ENCODE measurements at places on chromosomes 5 and 9.

- no peak for DNase-seq
Observed at GRCh38 chr9:134909511-134910481, 7.9 kb downstream of the FCN1 start.

- DNase-seq, result no peak
Observed at GRCh38 chr5:143217065-143217803, 186.3 kb downstream of the NR3C1 start.

- no peak for DNase-seq
Observed at GRCh38 chr9:5113994-5114748, 71.3 kb downstream of the INSL6 start.

DNA sequence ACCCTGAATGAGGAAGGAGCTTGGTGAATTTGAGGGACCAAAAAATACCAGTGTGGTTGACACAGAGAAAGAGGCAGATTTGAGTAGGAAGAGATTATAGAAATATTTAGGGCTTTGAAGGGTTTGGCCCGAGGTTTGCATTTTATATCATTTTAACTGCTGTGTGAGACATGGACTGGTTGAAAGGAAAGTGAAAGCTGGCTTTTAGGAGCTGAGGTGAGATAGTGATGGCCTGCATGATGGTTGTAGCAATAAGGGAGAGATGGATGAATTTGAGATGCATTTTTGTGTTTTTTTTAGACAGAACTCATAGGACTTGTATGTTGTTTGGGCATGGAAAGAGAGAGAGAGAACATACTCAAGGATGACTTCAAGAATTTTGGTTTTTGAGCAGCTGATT is 21.7 kb downstream of the FER start:
- no peak for DNase-seq

DNA sequence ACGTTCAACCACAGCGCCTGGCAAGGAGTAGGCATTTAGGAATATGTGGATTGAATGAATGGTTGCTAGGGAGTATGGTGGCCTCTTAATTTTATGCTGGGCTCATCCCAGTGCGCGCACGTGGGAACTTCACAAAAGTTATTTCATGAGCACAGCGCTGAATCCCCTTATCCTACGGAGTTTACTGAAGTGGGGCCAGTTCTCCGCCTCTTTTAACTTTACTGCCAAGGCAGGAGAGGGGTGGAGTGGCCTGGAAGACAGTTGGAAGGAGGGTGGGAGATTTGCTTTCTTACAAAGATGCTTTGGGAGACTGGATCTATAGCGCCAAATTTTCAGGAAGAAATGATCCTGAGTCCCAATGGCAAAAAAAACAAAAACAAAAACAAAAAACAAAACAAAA is 326.5 kb downstream of the SH3GL2 start:
- DNase-seq, result no peak

GRCh38 chr5:5182508-5183188 is 42.5 kb downstream of the ADAMTS16 start:
- DNase-seq, result no peak

DNA sequence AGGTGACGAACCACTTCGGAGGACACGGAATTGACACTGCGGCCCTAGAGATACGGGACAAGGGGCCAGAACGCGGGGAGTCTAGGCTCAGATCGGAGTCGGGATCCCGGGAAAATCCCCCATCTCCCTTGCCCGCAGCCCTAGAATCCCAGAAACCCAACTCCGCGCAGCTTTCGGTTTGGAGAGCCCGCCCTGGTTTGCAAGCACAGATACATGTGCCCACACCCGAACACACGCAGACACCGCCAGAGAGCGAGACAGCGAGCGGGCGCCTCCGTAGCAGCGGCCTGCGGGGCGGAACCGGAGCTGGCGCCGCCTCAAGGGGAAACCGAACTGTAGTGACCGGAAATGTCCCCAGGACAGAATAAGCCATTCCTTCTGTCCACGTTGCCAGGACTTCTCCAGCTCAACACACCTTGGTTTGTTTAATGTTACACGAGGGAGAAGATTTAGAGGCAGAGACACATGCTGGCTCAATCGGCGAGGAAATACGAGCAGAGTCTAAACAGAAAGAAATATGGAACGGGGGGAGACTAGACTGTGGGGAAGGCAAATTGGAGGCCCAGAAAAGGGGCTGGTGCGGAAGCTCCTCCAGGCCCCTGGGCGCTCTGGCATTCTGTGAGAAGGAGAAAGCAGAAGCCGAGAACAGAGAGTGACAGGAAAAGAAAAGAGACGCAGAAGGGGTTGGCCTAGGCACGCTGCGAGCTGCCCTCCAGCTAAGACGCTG is 2.9 kb upstream of the PAX5 start:
- no peak for DNase-seq

DNA sequence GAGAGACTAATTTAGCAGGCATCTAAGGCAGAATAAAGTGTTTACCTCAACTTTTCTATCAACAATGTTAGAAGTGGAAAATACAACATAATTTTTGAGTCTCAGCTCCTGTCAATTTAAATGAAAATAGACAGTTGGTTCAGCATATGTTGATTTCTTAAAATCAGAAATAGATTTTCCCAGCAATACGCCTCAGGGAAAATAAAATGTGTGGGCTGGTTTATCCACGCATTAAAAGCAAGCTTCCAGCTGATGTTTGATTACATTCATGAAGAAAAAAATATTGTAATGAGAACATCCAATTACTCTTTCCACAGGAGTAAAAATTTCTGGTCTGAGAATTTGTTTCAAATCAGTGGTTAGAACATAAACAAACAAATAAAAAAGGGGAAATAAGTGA is 166.3 kb downstream of the PDE4D start:
- DNase-seq, result no peak

DNA sequence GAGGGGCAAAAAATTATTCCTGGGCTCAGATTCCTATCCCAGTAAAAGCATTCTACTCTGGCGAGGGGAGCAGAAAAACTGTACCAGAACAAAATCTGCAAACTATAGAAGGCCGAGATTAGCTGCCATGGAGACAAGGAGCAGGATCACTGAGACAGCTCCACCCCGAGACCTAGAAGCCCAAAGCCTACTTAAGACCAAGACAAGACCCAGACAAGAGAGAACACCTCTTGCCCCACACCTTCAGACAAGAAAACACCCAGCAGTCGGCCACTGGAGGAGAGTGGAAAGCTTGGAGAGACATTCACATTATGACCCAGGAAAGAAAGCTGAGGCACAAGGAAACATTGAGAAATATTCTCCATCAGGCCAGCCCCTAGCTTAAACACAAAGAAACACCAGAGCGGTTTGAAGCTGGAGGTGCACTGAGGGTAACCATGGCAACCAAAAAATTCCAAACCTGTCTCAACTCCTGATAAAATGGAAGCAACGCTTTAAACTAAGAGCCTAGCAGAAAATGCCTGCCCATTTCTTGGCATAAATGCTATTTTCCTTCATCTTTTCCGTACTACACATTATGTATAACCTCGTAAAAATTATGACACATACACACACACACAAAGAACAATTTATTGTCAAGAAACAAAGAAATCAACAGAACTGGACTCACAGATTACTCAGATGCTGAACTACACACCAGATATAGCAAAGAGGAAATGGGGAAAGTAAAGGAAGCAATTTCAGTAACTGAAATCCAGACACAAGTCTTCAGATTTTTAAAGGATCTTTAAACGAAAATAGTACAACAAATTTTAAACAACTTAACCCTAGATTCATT is 53.8 kb upstream of the FTMT start:
- no peak for DNase-seq

GRCh38 chr5:142767911-142768310 is 2.3 kb upstream of the ARHGAP26 start:
- DNase-seq, result no peak

DNA sequence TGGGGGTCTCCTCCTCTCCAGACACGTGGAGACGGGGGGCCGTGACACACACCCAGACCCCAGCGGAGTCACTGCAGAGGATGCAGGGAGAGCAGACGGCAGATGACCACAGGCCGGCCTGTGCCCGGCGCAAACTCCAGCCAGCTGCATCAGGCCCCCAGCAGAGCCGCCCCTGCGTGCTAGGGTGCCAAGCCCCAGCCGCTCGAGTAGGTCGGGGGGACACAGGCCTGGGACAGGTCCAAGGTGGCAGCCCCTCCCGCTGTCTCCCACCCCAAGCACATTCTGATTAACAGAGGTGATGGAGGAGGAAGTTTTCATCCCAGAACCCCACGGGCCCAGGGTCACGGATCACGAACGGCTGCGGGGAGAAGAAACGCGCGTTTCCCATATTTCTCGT is 14.4 kb downstream of the NACC2 start:
- no peak for DNase-seq

DNA sequence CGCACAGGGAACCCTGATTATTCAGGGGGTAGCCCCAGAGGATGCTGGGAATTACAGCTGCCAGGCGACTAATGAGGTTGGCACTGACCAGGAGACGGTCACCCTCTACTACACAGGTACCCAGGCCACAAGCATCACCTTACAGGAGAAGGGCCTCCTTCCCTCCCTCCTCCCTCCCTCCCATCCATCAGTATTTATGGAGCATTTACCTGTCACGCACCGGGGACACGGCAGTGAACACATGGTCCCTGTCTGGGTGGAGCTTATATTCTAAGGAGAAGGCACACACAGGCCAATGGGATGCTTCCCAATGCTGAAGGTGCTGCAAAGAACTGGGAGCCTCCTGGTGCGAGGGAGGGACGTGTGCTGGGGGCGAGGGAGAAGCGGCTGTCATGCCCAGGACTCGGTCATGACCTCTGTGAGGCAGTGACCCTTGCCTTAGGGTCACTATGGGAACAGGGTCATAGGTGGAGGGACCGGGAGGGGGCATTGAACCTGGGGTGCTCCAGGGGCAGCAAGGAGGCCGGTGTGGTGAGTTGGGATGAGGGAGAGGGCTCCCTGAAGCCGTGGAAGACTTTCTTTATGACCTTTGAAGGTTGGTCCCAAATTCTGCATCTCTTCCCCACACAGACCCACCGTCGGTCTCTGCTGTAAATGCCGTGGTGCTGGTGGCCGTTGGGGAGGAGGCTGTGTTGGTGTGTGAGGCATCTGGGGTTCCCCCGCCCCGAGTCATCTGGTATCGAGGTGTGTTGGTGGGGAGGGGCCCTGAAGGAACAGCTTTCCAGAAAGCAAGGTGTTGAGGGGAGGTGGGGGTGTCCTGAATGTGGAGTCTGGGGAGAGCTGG is 41.5 kb downstream of the HMCN2 start:
- no peak for DNase-seq

DNA sequence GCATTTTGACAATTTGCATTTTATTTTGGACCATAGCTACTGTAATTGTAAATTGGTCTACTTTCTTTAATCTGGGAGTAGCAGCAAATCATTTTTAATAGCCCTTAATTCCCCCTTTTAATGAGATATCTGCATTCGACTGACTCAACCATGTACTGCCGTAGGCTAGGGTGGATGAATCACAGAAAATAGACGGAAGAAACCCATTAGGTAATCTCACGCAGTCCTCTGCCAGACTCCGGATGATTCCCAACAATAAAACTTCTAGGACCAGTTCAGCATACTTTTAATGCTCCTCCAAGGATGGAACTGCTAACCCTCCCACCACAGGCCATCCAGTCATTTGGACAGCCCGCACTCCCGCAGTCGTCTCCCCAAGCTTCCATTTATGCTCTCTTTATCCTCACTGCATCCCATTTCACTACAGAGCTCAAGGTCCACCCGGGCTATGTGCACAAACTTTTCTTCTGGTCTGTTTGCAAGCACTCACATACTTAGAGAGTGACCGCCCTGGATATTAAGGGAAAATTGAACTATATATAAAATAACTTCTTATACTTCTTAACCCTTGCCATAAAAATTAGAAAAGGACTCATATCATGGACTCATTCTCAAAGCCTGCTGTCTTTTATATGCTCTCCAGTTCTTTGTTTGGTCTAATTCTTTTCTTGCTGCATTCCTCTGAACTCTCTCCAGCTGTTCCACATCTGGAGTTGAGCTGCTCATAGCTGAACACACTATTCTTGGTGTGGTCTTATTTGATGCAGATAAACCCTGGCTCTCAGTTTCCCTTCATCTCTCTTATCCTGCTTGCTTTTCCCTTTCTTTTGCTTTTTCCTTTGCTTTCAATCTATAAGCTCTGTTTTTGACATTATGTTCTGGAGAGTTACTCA is 326.6 kb downstream of the ARL15 start:
- DNase-seq, result no peak

DNA sequence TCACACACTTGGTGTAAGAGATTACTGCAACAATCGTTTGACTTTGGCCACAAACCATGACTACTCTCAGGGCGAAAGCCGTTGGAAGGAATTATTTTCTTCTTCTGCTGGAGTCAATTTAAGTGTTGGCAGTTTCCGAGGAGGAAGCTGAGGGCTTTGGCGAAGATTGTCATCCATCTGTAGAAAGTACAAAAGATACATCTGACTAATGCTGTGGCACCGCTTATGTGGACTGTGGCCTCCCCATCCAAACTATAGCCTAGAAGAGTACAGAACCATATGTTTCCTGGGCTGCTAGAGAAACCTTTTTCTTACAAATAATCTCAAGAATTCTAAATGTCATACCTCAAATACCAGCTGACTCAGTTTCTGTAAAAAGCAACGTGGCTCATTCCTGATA is 7.4 kb downstream of the MTX3 start:
- DNase-seq, result no peak

DNA sequence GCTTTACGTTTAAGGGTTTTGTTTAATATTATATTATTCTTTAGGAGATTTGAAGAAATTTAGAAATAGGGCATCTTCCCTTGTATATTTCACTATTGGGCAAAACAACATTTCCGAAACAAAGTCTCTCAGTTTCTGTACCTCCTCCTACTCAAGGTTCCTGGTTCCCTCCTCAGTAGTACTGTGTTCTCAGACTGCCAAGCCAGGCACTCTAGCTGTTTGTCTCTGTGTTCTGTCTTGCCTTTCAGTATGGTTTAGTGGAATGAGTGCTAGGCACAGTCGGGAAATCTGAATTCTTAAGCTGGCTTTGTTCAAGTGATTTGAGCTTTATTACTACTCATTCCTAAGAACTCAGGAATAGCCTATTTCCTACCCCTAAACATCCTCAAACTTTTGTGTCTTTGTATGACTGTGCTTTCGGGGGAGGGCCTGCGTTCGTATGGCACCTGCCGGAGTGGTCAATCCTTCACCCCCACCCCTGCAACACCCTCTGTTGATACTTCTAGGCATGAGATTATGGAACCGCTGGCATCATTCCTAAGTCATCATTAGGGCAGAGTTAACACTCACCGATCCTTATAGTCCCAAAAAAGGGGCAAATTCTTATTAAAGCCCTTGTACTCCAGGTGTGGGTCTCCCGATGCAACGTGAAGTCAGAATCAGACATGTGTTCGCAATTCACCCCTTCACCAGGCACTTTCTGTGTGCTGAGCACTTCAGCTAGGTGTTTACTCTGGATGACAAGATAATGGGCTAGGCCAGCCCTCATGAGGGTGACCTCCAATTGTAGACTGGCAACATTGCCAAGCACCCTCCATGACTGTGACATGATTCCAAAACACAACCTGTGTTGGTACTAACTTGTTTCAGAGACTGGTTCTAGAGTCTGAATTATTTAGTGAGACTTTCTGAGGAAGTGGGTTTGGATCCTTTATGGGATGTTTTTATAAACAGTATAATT is 24.5 kb downstream of the SNX18 start:
- no peak for DNase-seq

GRCh38 chr5:56019306-56020272 is 24.8 kb upstream of the IL6ST start:
- DNase-seq, result no peak

Measured in HEK293T (cell line).